Dermis blood vessel endothelial cell (primary cell): ENCODE measurements at places on chromosomes 1 and 21. TPM values are rescaled to one million over a fixed set of nuclear protein-coding genes. Genes with fewer than 3 reads are reported as not detected.

CACHD1 gene
- total RNA-seq, result 7.3 and 10.9 TPM in 2 replicates

TTLL10 gene
- total RNA-seq, result not detected in 2 replicates

HIVEP3 gene
- total RNA-seq, result 0.85 and 0.93 TPM in 2 replicates

CFAP45 gene
- total RNA-seq, result 0.17 and 0.19 TPM in 2 replicates

PTGS2 gene
- 15.0 and 17.2 TPM in 2 replicates for total RNA-seq

FCRL6 gene
- total RNA-seq, result not detected in 2 replicates

PCP4L1 gene
- total RNA-seq, result not detected in 2 replicates

GSTM1 gene
- 8.5 TPM in 1 of 2 replicates, not detected in the other for total RNA-seq

PRAMEF2 gene
- total RNA-seq, result not detected in 2 replicates

WDR64 gene
- total RNA-seq, result 0.17 TPM in 1 of 2 replicates, not detected in the other

ADCY10 gene
- total RNA-seq, result under 0.01 TPM in 1 of 2 replicates, not detected in the other

SERPINC1 gene
- 0.05 TPM in 1 of 2 replicates, not detected in the other for total RNA-seq

PLA2G4A gene
- 16.8 and 25.9 TPM in 2 replicates for total RNA-seq

C1QA gene
- total RNA-seq, result not detected in 2 replicates

MINDY1 gene
- 10.0 and 15.0 TPM in 2 replicates for total RNA-seq

GRCh38 chr1:235009074-235009473 lies 119.6 kb downstream of the TOMM20 start:
- DNase-seq, result no peak

DNA sequence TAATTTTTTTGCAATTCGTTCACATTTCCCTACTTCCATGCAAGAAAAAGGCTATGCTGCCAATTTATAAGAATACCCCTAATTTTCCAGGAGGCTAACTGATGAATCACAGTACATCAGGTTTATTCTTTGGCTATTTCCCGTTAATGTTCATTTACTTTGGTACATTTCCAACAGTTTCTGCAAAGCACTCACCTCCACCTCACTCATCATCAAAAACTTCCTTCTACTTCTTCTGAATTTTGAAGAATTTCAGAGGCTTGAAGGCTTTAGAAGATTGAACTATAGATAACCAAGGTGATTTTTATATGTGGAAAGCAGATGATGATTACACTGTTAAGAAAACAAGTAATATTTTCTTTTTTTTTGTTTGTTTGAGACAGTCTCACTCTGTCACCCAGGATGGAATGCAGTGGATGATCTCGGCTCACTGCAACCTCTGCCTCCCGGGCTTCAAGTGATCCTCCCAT lies 60.5 kb upstream of the HP1BP3 start:
- DNase-seq, result peak; percentile 59

GRCh38 chr1:113913312-113913668 lies 8.2 kb downstream of the DCLRE1B start:
- DNase-seq, result no peak

DNA sequence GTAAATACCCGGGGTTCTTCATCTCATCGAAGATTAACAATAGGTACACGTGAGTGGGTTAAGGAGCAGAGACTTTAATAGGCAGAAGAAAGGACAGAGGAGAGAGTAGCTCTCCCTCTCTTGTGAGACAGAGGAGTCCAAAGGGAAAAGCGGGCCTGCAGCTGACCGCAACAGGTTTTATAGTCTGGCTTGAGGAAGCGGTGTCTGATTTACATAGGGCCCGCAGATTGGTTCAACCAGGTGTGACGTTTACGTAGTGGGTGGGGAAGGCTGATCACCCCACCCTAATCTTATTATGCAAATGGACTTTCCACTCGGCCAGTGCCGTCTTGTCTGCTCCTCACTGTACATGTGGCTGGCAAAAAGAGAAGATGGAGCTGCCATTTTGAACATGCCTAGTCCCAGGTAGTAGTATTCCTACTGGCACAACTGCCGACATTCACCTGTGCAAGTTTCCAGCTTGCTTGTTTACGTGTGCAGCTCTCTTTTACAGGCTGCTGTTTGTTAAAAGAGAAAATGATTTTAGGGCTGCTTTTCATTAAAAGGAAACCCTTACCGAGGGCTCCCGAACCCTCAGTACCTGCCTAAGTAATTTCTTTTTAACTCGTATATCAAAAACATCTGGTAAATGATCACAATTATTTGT lies 10.6 kb downstream of the CDC14A start:
- DNase-seq, result no peak

- no peak for DNase-seq
Measured at GRCh38 chr1:41464885-41465284, 19.6 kb downstream of the EDN2 start.

- no peak for DNase-seq
Measured at GRCh38 chr21:16589006-16589898, 859.5 kb downstream of the USP25 start.

DNA sequence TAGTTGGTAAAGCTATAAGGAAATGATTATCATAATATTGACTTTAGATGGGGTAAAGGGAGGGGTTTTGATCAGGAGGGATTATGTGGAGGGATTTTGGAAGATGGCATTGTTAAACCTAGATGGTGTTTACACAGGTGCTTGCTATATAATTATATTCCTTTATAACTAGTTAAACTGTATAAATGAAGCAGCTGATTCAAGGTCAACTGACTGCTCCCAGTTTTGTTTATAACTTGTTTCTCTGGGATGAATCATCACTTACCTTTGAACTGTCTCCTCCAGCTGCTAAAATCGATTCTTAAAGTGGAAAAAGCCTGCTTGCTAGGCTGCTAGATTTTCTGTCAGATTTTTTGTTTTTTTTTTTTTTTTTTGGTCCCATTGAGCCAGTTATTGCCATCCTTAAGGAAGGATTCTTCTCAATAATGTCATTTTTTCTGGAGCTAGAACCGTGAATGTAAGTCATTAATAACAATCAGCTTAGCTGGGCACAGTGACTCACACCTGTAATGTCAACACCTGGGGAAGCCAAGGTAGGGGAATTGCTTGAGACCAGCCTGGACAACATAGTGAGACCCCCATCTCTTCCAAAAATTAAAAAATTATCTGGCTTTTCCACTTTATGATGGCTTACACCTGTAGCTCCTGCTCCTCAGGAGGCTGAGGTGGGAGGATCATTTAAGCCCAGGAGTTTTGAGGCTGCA lies 153.2 kb downstream of the PIK3R3 start:
- DNase-seq, result peak; percentile 49

DNA sequence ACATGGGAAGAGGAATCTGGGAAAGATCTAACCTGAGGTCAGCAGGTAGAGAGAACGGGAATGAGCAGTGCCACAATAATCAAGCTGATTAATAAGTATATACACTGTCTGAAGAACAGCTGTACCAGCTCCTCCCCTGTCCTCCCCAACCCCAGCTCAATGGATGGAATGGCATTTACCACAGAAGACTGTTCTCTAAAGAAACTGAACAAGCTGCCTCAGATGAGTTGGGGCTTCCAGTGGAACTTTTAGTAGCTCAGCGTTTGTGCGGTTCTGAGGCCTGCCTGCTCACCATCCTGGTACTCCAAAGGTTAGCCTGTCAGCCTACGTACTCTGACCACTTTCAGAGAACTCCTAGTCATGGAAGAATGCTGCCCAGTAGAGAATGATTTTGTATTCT lies 101.9 kb upstream of the LBR start:
- no peak for DNase-seq

- no peak for DNase-seq
Measured at GRCh38 chr1:53508991-53509666, 49.9 kb downstream of the DMRTB1 start.

DNA sequence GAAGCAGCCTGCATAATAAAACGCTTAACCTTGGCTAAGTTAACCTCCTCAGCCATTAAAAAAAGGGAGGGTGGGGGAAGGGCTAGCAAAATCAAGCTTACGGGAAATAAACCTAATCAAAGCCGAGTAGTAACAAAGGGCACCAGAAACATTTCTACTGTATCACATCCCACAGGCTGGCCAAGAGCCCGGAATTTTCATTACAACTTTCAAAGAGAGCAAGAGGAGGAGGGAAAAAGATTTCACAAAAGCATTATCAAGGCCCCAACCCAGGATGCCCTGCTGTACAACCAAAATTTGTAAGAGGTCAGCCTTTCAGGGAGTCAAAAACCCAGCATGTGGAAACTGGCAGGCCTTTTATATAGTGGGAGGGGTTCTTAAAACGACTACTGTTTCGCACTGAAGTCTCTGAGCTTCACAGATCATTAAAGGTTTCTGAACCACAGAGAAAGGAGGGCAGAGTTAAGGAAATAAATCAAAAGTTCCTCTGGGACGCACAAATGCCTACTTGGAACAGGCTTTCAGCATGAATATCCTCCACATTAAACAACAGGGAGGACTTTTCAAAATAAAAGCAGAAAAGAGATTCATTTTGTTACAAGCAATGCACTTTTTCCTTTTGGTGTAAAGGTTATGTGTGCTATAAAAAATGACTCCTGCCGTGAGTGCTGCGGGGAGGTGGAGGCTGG lies 90.4 kb downstream of the SLC45A1 start:
- DNase-seq, result peak; percentile 88

- DNase-seq, result no peak
Measured at GRCh38 chr1:89952605-89953130, 42.2 kb upstream of the ZNF326 start.

- DNase-seq, result no peak
Measured at GRCh38 chr1:13778431-13778830, 78.4 kb downstream of the PRDM2 start.

- DNase-seq, result no peak
Measured at GRCh38 chr1:20311289-20311688, 20.6 kb downstream of the VWA5B1 start.

DNA sequence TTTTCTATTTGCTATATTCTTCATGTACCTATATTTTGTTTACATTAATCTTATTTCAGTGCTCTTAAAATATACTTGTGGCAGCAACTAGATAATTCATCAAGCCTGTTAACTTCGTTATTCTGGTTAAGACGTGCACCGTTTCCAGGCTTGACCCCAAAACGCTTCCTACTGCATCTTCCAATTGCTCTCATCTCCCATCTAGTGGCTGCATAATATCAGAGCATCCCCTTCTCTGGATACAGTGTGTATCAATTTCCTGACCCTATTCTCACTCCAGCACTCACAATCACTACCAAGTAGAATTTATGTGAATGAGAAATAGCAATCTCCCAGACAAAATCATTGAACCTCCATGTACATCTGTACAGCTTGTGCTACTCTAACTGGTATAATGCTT lies 1280.3 kb upstream of the B3GALT2 start:
- no peak for DNase-seq

- no peak for DNase-seq
Measured at GRCh38 chr1:155219592-155220031, 11.1 kb downstream of the MTX1 start.

- no peak for DNase-seq
Measured at GRCh38 chr1:67963263-67963662, 87.2 kb downstream of the DIRAS3 start.

- no peak for DNase-seq
Measured at GRCh38 chr1:31869449-31869848, 53.6 kb upstream of the SPOCD1 start.

- no peak for DNase-seq
Measured at GRCh38 chr1:204286831-204287421, 72.8 kb downstream of the PLEKHA6 start.

- DNase-seq, result peak; percentile 74
Measured at GRCh38 chr1:225987491-225988316, 11.4 kb downstream of the SDE2 start.

DNA sequence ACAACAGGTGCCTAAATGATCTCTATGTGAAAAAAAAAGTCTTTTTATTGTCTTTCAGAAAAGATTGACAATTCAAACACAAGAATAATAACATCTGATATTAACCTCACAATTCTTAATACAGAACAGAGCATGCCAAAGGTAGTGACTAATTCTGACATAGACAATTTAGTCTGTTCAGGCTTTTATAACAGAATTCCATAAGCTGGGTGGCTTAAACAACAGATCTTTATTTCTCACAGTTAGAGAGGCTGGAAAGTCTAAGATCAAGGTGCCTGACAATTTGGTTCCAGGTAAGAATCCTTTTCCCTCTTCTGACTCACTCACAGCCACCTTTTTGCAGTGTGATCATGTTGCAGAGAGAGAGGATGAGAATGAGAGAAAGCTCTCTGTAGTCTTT lies 27.0 kb downstream of the DPYD start:
- peak; percentile 16 for DNase-seq

- DNase-seq, result no peak
Measured at GRCh38 chr1:237834461-237834860, 56.3 kb downstream of the ZP4 start.

- no peak for DNase-seq
Measured at GRCh38 chr1:115129071-115129640, 39.9 kb upstream of the TSPAN2 start.

DNA sequence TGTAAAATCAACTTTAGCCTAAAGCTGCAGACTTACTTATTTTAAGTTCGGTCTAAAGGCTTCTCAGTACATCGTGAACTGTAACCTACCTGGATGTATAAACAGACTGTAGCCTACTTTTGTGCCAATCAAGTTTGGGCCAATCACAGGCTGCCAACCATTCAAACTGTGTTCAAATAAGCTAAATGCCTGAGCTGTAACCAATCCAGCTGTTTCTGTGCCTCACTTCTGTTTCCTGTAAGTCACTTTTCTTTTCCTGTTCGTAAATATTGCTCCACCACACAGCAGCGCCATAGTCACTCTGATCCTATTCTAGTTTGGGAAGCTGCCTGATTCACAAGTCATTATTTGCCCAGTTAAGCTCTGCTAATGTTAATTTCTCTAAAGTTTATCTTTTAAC lies 37.5 kb upstream of the SLAMF9 start:
- DNase-seq, result peak; percentile 12

- DNase-seq, result no peak
Measured at GRCh38 chr21:43598416-43599120, 60.7 kb downstream of the HSF2BP start.
